Bronchus fibroblast of lung (primary cell): ENCODE measurements at places on chromosomes 12 and 14. TPM values are rescaled to one million over a fixed set of nuclear protein-coding genes. Genes with fewer than 3 reads are reported as not detected.

The MUCL1 gene
- total RNA-seq = not detected in 2 replicates

The TAS2R13 gene
- total RNA-seq = 0.15 and 0.17 TPM in 2 replicates

The OR9K2 gene
- total RNA-seq = not detected in 2 replicates

The ERH gene
- total RNA-seq = 189 and 194 TPM in 2 replicates

The VSX2 gene
- not detected in 2 replicates for total RNA-seq

The NXPH4 gene
- 0.50 and 1.5 TPM in 2 replicates for total RNA-seq

The ATG101 gene
- total RNA-seq = 50.7 and 52.3 TPM in 2 replicates

The ANKRD13A gene
- 112 and 121 TPM in 2 replicates for total RNA-seq

The HOXC6 gene
- total RNA-seq = 0.17 and 0.89 TPM in 2 replicates

The SSTR1 gene
- total RNA-seq = 0.84 and 1.0 TPM in 2 replicates
